ENCODE measurements at places on chromosomes 4 and X.

DNA sequence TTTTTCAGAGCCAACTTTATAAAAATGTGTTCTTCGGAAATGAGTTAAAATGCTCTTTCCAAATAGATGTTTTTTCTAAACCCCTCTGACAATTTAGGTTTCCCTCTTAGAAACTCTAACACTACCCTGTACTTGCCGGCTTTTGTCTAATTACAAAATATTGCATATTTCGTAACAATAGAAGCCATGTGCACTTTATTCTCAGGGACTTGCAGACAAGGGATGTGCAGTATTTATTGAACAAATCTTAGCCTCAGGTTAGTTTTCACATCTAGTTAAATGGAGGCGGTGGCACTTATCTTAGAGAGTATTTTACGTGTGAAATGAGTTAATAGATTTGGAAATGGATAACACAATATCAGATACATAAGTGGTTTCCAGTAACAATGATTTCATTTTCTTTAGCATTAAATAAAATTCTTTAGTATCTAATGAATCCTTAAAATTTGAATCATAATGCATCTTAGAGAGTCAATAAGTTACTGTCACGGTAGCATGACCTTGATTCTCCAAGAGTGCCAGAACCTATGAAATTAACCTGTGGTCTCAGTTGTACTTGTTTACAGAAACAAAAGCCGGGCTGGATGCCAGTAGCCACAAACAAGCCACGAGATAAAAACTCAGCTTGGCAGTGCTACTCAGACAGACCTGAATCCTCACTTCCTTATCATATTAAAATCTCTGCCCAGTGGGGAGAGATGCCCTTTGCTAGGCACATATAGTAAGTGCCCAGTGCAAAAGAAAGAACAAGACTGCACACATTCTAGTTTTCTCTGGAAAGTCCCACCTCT lies 772 bp upstream of the PABPC4L start:
- no peak for DNase-seq

- DNase-seq = peak; percentile 10
Measured at GRCh38 chrX:2572740-2573139, 72.0 kb upstream of the DHRSX start.

- no peak for DNase-seq
Measured at GRCh38 chr4:104728380-104729122, 233.9 kb upstream of the CXXC4 start.

DNA sequence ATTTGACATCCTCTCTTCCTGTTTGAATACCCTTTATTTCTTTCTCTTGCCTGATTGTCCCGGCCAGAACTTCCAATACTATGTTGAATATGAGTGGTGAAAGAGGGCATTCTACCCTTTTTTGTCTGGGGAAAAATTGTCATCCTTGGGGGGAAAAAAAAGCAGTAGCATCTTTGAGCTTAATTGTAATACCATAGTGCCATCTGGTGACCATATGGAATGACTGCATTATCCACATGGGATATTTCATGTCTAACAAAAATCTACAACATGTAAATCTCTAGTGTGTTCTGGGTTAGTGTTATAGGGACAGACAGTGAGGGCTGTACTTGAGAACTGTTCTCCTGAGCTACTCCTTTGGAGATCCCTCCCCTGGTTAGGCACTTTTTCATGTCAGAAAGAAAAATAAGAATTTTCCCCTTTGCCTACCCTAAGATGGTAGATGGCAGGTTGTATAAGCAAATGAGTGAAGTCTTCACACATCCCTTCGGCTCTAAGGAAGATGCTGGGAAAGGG lies 26.0 kb downstream of the CAPN6 start:
- DNase-seq = peak; percentile 9

GRCh38 chrX:727738-728621 lies 97.4 kb downstream of the SHOX start:
- DNase-seq = no peak

- DNase-seq = no peak
Measured at GRCh38 chr4:185911556-185912064, 99.6 kb upstream of the SORBS2 start.

DNA sequence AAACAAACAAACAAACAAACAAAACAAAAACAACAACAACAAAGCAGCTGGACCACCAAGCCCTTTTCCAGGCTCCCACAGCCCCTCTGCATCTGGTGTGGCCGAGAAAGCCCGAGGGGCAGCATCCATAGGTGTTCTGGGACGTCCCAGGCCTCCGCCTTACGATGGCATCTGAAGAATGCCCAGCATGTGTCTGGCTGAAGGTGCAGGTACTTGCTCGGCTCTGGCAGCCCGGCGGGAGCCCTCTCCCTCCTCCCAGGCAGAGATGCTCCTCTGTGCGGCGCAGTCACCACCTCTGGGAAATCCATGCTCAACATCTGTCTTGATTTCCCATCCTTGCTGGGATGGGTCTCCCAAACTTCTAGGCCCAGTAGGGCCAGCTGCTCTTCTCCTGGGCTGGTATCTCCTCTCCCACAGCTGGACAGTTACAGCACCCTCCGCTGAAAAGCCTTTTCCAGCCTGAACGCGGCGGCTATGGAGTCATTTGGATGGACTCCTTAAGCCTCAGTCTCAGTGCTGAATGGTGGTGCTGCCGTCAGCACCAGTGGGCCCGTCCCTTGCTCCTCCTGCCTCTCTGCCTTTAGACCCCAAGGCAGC lies 4.3 kb downstream of the PSAPL1 start:
- DNase-seq = peak; percentile 67

DNA sequence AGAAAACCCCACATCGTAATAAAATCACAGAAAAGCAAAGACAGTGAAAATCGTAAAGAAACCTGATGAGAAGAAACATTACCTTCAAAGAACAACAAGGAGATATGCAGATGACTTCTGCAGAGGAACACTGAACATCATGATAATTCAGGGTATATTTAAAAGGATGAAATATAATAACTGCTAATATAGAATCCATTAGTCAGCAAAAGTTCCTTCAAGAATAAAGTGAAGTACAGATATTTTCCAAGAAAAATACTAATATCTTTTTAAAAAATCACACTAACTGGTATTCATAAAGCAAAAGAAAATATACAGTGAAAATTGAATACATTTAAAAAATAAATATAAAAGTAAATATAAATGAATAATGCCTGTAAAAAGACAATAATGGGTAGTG lies 176.3 kb upstream of the VEGFC start:
- no peak for DNase-seq

DNA sequence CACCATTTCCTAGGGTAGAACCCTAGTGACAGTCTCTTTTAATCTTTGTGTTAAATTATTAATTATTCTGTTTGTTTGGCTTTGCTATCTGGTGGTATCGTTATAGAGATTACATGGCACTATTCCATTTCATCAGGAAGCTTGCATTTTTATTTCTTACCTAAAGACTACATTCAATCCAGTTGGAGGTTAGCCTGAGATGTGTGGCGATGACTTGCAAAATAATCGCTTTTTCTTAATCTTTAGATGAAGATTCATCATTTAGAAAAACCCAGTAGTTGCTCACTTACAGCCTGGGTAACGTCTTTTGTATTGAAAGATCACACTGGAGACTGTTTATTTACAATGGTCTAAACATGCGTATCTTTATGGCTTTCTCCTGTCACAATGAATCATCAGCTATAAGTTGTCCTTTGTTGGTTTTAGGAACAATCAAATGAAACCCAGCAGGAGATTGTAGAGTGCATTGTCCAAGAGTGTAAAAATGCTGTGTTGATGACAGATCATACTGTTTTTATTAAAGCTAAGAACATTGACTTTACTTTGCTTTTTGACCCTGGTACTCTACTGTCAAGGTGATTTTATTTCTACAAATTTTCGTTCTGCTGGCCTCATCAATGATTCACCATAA lies 281.7 kb upstream of the PITX2 start:
- DNase-seq = peak; percentile 27

DNA sequence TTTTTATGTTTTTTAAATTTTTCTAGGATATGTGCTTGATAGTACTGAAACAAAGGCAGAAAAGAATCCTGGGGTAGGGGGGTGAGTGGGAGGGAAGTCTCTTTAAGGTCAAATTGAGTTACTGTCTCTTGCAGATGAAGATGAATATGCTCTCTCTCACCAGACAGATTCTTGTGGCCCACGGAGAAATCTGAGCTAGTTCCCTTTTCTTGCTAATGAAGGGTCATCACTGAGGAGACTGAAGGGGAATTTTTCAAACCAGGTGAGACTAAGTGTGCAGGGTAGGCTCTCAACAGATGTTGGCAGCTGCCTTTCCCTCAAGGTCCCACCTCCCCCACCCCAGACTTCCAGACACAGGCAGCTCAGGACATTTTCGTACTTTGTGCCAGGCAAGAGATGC lies 21.5 kb downstream of the FAM9C start:
- DNase-seq = no peak

DNA sequence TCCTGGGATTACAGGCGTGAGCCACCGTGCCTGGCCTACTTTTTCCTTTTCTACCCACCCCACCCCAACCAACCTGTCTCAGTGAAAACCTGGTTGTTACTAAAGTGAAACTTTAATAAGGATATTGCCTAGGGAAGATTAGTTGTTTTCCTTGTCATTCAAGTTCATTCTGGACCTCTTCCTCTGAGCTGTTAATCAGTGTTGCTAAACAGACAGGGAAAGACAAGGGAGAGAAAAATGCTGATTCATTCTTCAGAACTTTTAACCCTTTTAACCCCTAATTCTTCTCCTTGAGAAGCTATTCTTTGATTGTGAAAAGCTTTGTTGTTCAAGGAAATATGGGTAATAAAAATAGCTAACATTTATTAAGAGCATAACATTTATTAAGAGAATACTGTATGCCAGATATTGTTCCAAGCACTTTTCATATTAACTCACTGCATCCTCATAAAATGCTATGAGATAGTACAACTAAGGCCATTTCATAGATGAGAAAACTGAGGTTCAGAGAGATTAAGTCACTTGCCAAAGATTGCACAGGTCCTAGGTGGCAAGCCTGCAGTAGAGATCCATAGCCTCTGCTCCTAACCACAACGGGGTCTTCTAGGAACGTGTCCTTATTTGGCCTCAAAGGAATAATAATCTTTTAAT lies 34.8 kb downstream of the OSTC start:
- no peak for DNase-seq

GRCh38 chr4:104395168-104395614 lies 99.5 kb downstream of the CXXC4 start:
- DNase-seq = peak; percentile 7

DNA sequence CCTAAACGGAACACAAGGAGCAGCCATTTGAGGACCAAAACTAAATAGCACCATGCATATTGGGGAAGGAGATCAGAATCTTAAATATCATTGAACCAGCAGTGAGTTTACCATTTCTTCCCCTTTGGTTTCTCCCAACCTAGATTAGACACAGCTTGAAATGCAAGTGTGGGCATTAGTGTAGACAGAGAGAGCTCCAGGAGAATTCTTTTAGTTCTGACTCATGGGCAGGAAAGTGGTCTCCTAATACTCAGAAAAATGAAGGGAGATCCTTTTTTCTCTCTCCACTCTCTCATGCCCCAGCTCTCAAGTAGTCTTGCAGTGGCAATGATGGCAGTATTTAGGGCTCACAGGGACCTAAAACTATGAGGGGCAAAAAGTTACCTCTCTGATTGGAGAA lies 567.9 kb downstream of the INPP4B start:
- no peak for DNase-seq
